Activated T-helper 1 cell treated with Interleukin-2 at 50 U/mL for 16 hours (primary cell): ENCODE measurements at places on chromosomes 11 and 22.

DNA sequence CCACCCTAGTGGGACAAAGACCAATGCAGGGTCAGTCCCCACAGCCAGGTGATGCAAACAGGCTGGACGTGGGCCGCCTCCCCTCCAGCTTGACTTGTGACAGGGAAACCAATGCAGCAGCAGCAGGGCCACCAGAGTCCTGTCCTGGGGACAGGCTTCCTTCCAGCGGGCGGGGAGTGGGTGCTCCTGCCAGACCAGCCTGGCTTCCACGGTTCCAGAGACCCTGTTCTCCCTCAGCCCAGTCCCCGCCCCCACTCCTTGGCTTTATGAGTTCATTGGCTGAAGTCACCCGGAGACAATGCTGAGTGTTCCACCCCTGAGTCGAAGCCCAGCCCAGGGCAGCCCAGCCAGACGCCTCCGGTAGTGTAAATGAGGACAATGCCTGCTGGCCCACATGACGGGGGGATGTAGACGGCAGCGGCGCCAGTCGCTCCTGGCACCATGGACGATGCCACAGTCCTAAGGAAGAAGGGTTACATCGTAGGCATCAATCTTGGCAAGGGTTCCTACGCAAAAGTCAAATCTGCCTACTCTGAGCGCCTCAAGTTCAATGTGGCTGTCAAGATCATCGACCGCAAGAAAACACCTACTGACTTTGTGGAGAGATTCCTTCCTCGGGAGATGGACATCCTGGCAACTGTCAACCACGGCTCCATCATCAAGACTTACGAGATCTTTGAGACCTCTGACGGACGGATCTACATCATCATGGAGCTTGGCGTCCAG lies at the start of gene TSSK2:
Gene TSSK2 (plus strand): TSS at position 350 of the 726 bp plus-strand sequence. CDS start 92 bp downstream, at position 442.
- DNase-seq, result no peak

- no peak for DNase-seq
Observed at GRCh38 chr11:34044664-34045485, 6.7 kb upstream of the CAPRIN1 start.

DNA sequence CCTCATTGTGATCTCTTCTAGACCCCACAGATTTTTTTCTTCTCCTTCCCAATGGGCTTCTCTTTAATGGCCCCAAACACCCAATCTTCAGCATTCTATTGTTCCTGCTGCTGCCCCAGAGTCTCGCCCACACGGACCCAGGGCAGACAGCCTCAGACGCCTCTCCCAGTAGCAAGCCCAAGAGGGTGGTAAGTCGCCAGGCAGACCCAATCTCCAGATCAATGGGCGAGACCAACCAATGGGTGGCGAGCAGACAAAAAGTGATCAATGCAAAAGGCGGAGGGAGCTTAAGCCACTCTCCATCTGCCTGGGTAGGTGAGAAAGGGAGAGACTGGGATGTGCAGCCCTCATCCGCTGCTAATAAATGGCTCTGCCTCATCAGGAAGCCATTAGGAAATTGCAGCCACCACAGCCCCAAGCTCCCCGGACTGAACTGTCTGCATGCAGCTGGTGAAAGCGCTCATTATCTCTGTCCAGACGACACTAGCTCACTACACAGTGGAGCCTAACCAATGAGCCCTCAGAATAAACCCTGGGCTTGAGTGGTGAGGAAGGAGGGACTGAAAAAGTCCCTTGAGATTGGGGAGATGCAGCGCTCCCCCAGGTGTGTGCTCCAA lies 81.8 kb downstream of the ETS1 start:
- no peak for DNase-seq

DNA sequence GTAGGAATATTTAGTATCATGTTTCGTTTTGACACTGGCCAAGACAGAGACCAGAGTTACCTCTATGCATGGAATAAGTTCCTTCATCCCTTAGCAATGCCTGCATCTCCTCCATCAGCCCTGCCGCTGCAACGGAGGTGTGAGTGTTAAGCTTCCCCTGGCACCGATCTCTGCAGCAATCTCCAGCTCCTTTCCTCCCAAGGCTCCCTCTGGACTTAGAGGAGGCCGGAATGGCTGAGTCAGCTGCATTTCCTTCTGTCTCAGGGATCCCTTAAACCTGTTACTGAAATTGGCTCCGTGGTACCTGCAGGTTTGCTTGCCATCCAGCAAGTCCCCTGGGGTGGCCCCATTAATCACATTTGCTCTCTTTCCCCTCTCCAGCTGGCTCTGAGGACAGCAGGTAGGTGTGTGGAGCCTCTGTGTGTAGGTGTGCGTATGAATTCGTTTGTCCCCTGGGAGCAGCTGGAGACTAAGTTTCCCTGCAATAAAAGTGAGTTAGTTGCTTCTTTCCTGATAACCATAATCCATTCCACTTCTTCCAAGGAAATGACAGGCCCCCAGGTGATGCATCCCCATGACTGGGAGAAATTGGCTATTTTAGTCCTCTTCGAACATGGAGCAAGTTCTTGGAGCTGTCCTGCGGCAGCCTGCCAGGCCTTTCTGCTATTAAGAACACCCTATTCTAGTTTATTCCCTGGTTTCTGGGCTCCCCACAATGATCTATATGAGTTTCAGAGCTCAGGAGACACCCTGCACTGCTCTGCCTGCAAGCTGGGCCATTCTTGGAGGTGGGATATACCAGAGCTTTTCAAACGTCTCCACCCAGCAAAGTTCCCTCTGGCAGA lies 457.2 kb upstream of the CADM1 start:
- no peak for DNase-seq

GRCh38 chr11:74818283-74818946 lies 69.8 kb downstream of the RNF169 start:
- no peak for DNase-seq

DNA sequence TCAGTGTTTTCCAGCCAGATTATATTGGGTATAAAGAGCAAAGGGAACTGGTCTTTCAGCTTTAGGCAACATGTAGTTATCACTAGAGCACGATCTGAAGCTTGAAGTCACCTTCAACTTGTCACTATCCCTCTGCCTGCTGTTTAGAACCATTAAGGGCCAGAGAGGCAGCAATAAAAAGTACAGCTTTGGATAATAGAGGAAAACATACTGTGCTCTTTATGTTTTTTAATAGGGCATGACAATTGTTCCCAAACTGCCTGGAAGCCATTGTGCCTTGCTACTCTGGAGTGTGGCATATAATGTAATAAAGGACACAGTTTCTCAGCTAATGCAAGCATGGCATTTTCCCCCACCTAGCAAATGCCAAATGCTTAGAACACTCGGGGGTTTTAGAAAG lies 1912.0 kb upstream of the RAG2 start:
- no peak for DNase-seq

DNA sequence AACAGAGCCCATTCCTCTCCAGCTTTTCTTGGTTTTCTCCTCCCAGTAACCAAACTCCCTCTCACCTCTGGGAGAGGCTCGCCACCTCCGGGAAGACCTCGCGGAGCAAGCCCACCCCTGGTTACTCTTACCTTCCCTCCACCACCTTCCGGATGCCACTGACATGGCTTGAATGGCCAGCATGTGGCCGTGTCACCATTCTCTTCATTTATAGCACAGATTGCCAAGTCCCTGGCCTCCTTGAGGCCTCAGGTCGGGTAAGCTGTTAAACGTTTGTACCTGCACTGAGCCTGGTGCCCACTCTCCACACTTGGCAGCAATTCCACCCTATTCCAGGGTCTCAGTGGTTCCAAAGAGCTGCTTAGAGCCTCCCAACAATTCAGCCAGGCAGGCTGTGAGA lies 8.0 kb upstream of the FXYD2 start:
- DNase-seq, result no peak

DNA sequence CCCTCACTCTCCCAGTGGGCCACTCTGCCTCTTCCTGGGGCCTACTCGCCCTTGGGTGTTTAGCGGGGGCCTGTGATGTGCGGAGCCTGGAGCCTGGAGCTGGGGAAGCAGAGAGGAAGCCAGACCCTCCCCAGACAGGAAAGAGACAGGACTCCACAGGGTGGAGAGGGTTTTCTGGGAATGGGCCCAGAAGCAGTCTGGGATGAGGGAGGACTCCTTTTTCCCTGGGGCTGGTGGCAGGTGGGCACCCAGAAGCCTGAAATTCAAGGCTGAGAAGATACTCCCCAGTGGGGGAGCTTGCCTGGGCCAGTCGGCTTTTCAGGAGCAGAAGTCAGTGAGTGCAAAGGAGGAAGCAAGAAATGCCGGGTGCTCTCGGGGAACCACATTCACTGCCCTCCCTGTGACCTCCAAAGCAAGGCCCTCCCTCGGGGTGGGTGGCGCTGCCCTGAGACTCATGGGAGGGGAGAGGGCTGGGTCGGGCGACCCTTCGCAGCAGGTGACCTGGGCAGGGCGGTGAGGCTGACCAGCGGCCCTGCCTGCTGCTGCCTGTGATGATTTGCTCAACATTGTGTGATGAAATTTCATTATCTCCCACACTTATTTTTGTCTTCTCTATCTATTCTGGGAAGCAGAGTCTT lies 1377.4 kb downstream of the BRD1 start:
- DNase-seq, result no peak

DNA sequence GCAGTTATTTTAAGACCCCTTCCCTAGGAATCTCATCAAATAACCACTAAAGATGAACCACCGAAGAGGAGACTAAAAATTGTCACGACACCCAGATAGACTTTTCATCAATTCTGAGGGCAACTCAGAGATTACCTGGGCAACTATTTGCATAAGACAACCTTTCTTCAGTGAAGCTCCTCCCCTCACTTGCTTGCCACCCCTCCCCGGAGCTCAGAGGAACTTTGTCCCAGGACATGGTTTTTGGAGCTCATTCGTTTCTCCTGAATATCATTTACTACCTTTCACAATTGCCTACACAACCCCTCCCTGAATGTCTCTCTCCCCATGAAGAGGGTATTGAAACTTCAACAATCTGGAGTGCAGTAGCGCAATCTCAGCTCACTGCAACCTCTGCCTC lies 3.9 kb downstream of the AGBL2 start:
- DNase-seq, result no peak

- DNase-seq, result no peak
Observed at GRCh38 chr11:32008880-32009551, 81.9 kb upstream of the RCN1 start.

- DNase-seq, result no peak
Observed at GRCh38 chr11:119797736-119798135, 68.7 kb upstream of the NECTIN1 start.

- DNase-seq, result no peak
Observed at GRCh38 chr22:50438305-50439275, 36.2 kb downstream of the SBF1 start.

- DNase-seq, result no peak
Observed at GRCh38 chr11:71474141-71474770, 21.3 kb downstream of the NADSYN1 start.

- no peak for DNase-seq
Observed at GRCh38 chr22:31629741-31630184, 32.3 kb downstream of the PISD start.
